ENCODE measurements at places on chromosomes 11 and 22.

- DNase-seq, result no peak
Observed at GRCh38 chr11:100790073-100790472, 103.0 kb downstream of the ARHGAP42 start.

DNA sequence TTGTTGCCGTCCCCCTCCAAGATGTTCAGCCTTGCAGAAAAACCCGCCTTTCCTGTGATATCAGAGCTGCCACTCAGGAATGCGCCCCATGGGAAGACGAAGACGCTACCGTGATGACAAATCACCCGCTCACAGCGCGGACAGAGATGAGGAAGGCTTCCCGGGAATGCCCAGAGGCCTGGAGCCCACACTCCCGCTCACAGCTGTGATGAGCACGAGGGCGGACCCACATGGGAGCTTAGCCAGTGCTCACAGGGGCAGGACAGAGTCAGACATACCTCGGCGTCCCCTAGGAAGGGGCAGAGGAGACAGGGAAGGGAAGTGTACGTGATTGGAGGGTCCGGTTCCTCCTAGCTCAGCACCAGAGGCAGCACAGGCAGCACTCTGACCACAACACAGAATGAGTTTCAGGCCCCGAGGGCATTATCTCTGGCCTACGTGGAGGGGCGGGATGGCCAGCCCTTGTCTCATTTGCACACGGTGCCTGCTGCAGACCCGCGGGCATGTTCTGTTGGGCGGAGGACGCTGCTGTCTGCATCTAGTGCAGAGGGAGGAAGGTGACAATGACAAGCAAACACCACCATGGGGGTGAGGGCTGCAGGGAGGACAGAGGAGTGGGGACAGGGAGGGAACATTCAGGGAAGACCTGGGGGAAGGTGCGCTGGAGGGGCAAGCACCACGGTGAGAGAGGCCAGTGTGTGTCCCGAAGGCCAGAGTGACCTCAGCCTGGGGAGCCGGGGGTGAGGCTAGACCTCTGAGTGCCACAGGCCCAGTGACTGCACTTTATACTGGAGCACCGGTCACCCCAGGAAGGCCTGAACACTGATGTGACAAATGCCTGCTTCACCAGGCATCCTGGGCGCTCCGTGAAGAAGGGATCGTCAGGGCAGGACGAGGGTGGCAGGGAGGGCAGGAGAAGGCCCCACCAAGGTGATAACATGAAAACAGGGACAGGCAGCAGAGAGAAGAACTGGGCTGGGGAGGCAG lies 79.6 kb downstream of the CELSR1 start:
- DNase-seq, result peak; percentile 53

GRCh38 chr11:117527271-117527670 lies 199.6 kb downstream of the CEP164 start:
- DNase-seq, result no peak

DNA sequence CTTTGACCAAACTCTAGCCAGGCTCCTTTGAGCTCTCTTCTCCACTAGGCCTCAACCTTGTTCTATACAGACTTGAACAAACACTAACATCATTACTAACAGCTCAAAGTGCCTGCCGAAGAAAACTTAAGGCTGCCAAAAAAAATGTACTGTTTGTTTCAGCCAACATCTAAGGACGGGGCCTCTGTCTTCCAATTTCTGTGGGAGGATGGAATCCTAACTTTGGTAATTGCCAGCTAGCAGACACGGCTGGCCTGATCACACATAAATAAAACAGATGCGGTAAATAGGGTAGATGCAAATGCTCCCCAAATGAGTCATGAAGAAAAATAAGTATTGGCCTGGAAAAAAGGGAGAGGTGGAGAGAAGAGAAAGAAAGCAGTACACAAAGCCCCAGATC lies 394.3 kb downstream of the TMEM135 start:
- peak; percentile 69 for DNase-seq

- no peak for DNase-seq
Observed at GRCh38 chr22:36373258-36373579, 14.5 kb downstream of the MYH9 start.

GRCh38 chr22:37647928-37648327 lies 8.5 kb downstream of the SH3BP1 start:
- DNase-seq, result no peak
